ENCODE measurements at places on chromosomes 11 and 22.

- no peak for DNase-seq
Measured at GRCh38 chr22:11613898-11614755, 3913.9 kb upstream of the OR11H1 start.

- no peak for DNase-seq
Measured at GRCh38 chr22:42893371-42894150, 36.5 kb upstream of the ARFGAP3 start.

DNA sequence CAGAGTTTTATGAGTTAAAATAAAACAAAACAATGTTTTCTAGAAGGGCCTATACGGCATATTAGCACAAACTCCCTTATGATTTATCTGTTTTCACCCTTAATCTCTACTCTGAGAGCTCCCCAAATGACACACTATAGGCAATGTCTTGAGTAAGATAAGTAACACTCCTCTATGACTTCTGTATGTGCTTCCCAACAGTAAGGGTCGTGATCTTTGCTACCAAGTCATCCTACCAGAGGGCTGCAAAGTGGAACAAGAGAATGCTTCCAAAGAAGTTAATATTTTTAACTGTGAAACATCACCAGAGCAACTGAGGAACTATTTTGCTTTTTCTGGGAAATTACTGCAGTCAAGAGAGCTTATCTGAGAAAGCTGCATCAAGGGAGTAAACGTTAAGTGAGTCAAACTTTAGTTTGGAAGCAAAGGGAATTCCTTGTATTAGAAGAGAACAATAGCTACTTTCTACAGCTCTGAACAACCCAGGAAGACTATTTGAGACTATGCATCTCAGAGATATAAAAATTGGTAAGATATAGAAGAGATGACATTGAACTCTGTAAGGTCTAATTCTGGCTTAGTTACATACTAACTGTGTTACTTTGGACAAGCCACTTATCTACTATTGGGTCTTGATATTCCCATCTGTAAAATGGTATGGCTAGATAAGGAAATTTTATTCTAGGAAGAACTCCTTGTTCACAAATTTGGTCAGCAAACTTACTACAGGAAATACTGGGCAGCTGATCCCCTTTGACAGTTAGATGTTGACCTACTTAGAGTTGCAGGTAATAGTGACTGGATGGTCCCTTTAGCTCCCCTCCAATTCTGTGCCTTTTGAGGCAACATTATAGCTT, 43.7 kb upstream of the CCDC34 start:
- no peak for DNase-seq

DNA sequence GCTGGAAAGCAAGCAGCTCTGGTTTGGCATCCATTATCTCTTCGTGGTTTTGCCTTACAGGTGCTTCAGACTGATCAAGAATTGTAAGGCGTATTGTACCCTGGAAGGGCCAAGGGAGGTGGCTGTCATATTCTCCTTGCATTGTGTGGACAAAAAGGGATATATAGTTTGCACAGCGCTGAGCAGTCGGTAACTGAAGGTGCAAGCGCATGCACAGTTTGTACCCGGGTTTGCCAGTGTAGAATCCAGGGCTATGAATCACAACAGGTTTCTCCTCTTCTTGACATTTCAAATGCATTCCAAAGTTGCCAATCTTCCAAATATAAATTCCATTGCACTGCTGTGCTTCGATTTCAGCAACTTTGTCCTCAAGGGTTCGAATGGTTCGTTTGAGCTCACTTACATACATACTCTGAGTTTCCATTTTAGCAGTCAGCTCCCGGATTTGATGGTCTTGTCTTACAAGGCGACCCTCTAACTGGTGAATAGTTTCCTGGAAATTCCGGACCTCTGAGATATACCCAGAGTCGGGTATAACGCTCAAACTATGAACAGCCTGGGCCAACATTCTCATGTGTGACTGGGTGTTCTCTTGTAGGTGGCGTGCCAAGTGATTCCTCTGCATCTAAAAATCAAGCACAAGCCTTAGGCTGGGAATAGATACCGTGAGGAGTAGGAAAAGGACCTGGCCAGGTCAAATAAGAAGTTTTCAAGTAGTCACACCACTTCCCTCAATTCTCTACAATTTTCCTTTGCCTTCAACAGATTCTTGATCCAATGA, 19.9 kb downstream of the TRAF6 start:
- no peak for DNase-seq

DNA sequence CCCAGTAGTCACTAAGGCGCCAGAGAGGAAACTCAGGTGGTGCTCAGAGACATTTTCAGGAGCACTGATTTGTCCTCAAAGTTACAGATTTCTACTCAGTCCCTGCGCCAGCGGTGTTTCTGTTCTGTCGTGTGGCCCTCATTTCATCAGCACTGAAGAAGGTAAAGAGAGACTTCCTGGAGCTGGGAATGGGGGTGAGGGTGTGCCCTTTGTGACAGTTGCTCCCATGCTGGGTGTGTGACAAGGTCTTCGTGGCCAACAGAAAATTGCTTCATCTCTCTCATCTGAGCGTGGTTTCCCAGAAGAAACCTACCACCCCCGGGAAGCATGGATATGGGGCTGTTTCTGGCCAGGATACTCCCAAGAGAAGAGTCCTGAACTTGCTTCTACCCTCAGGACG, 2.0 kb upstream of the PPARA start:
- no peak for DNase-seq

- DNase-seq = no peak
Measured at GRCh38 chr11:8683115-8683807, 669 bp downstream of the RPL27A start.

DNA sequence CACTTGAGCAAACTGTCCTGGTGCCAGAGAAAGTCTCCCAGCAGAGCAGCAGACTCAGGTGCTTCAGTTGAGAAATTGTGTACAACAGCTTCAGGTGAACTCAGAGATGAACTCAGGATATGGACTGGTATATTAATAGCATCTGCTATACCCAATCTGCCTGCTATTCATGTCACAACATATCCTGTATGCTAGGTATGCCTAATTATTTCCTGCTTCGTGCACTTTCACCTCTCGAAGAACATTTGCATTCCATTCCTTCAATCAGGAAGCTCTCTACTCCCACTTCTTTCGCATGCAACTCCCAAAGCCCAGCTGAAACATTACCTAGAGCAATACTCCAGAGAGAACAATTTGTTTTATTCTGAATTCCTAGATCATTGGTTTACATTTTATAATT, 207.7 kb downstream of the KCNA4 start:
- no peak for DNase-seq

- DNase-seq = no peak
Measured at GRCh38 chr11:2987881-2988861, 4.0 kb downstream of the NAP1L4 start.

GRCh38 chr11:85569525-85569924, 57.6 kb downstream of the DLG2 start:
- no peak for DNase-seq

DNA sequence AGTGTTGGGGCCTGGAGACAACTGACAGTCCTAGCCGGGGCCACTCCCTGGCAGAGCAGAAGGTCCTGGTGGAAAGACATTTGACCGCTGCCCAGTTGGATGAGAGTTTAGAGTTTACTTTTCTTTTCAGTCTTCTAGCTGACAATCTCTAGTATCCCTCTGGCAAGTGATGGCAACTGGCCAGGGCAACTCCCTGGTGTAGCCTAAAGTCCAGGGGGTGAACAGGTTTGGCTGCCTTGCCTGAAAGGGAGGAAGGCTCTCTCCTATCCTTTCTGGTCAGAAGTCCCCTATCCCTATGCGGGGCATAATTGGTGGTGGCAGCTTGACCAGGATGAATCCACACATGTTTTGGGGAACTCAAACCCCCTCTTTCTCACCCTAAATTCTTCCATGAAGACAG, 16.8 kb upstream of the MSANTD2 start:
- no peak for DNase-seq

Measured in GM12892 (cell line).